ENCODE measurements at places on chromosomes 5 and 9. TPM values are rescaled to one million over a fixed set of nuclear protein-coding genes. Genes with fewer than 3 reads are reported as not detected.

GRCh38 chr5:139382807-139383206 lies 290 bp downstream of the SLC23A1 start:
- no peak overlapping the region for H3K27ac ChIP-seq
- peaks cover 11% of the 10 kb centered on the region for H3K4me1 ChIP-seq
- no peaks in the 10 kb centered on the region for H3K27me3 ChIP-seq
- no peaks in the 10 kb centered on the region for H3K36me3 ChIP-seq
- no peak for DNase-seq
- H3K4me3 ChIP-seq, result no peak overlapping the region

Gene SNCB
- not detected for total RNA-seq

DNA sequence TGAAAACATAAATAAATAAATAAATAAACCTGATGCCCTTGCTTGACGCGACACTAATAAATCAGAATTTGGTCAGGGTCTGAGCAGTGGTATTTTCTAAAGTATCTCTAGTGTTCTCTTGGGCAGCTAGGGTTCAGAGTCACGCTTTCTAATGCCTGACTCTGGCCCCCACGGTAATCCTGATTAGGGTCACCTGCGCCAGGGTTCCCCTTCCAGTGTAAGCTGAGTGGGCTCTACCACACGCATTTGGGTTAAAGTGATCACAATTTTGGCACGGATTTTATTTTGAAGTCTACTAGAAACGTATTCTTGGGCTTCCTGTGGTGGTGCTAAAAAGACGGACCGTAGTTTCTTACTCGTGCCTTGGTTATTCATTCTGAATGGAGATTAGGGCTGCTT lies 651 bp downstream of the TTC1 start:
- H3K36me3 ChIP-seq, result peaks cover 37% of the 10 kb centered on the region
- H3K27ac ChIP-seq, result peak overlapping the region; percentile 93
- H3K4me3 ChIP-seq, result peak overlapping the region; percentile 93
- no peaks in the 10 kb centered on the region for H3K27me3 ChIP-seq
- no peak for DNase-seq

- peaks cover 82% of the 10 kb centered on the region for H3K27me3 ChIP-seq
- DNase-seq, result peak; percentile 41
- peak overlapping the region; percentile 28 for H3K4me3 ChIP-seq
- no peaks in the 10 kb centered on the region for H3K36me3 ChIP-seq
- H3K4me1 ChIP-seq, result peaks cover 40% of the 10 kb centered on the region
These were observed 4.4 kb upstream of the EBF1 start for GRCh38 chr5:159104051-159104651.

- no peak overlapping the region for H3K27ac ChIP-seq
- H3K27me3 ChIP-seq, result no peaks in the 10 kb centered on the region
- no peaks in the 10 kb centered on the region for H3K36me3 ChIP-seq
- H3K4me1 ChIP-seq, result no peaks in the 10 kb centered on the region
- no peak for DNase-seq
These were observed 373.7 kb downstream of the ARL15 start for GRCh38 chr5:53936481-53937352.

GRCh38 chr5:109703829-109704228 lies 14.1 kb downstream of the MAN2A1 start:
- DNase-seq, result no peak
- no peaks in the 10 kb centered on the region for H3K27me3 ChIP-seq
- H3K4me1 ChIP-seq, result no peaks in the 10 kb centered on the region
- H3K27ac ChIP-seq, result no peak overlapping the region
- no peaks in the 10 kb centered on the region for H3K36me3 ChIP-seq
- no peak overlapping the region for H3K4me3 ChIP-seq

- H3K27me3 ChIP-seq, result no peaks in the 10 kb centered on the region
- peaks cover 6% of the 10 kb centered on the region for H3K4me1 ChIP-seq
- H3K27ac ChIP-seq, result no peak overlapping the region
- DNase-seq, result no peak
These were observed 77.1 kb upstream of the FST start for GRCh38 chr5:53403291-53403690.

All from lower lobe of right lung (tissue), 2 donors.